ENCODE measurements at places on chromosomes 1 and 21.
A peak's percentile ranks its signal among the peaks of the same experiment; 100 is the strongest.

GRCh38 chr1:38727684-38728584 is 131.6 kb downstream of the RRAGC start:
- H3K27me3 ChIP-seq: no peaks in the 10 kb centered on the region
- no peak overlapping the region for H3K27ac ChIP-seq
- H3K4me1 ChIP-seq: no peaks in the 10 kb centered on the region
- no peaks in the 10 kb centered on the region for H3K36me3 ChIP-seq

- H3K27me3 ChIP-seq: peaks cover 27% of the 10 kb centered on the region
- no peaks in the 10 kb centered on the region for H3K36me3 ChIP-seq
- no peak overlapping the region for H3K27ac ChIP-seq
- peaks cover 10% of the 10 kb centered on the region for H3K4me1 ChIP-seq
- H3K4me3 ChIP-seq: peak overlapping the region; percentile 69
Observed at GRCh38 chr1:16612332-16613172, 812 bp downstream of the NBPF1 start.

- no peaks in the 10 kb centered on the region for H3K36me3 ChIP-seq
- no peak for DNase-seq
- H3K4me1 ChIP-seq: no peaks in the 10 kb centered on the region
- peaks cover 7% of the 10 kb centered on the region for H3K27me3 ChIP-seq
- no peak overlapping the region for H3K27ac ChIP-seq
Observed at GRCh38 chr21:40689840-40690360, 157.1 kb downstream of the DSCAM start.

GRCh38 chr1:229305392-229305791 is 34.5 kb downstream of the RAB4A start:
- no peaks in the 10 kb centered on the region for H3K27me3 ChIP-seq
- DNase-seq: no peak
- H3K36me3 ChIP-seq: peaks cover 8% of the 10 kb centered on the region
- H3K27ac ChIP-seq: no peak overlapping the region

DNA sequence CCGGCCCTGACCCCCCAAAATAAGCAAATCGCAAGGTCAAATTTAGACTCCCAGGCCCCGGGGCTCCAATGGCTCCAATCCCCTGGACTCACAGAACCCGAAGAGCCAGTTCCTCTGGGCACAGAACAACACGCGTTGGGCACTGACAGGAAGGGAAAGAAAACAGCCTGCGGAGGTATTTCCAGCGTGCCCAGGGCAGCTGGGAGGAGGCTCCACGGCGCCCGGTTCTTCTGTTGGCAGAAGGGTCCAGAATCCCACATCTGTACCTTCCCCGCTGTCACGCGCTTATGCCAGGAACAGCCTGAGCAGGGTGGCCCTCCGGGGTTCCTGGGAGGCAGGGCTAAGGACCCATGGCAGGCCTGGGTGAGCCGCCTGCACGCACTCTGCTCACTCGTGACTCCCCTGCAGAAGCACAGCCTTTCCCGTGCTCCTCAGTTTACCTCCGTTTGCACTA is 85.5 kb downstream of the RIPK4 start:
- H3K4me1 ChIP-seq: no peaks in the 10 kb centered on the region
- H3K36me3 ChIP-seq: no peaks in the 10 kb centered on the region
- H3K27me3 ChIP-seq: peaks cover 81% of the 10 kb centered on the region

- no peaks in the 10 kb centered on the region for H3K4me1 ChIP-seq
- H3K27me3 ChIP-seq: peaks cover 86% of the 10 kb centered on the region
Observed at GRCh38 chr1:7343882-7344281, 427.2 kb upstream of the VAMP3 start.

DNA sequence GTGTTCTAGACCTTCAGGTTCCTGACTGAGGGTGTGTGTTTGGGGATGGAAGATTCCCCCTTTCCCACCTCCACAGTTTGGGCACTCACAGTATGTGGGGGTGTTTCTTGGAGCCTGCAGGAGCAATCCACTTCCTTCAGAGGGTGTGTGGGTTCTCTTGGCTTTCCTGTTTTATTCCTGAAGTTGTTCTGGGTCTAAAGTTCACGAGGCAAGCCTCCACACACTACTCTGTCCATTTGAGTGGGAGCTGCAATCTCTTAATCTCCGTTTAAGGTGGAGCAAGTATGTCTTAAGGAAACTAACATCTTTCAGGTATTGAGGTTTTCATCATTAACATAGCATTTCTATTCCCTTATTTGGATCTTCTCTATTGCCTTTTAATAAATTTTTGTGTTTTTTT is 141.8 kb downstream of the TENT5C start:
- no peaks in the 10 kb centered on the region for H3K36me3 ChIP-seq
- DNase-seq: no peak
- H3K27ac ChIP-seq: no peak overlapping the region
- H3K4me1 ChIP-seq: no peaks in the 10 kb centered on the region
- H3K27me3 ChIP-seq: no peaks in the 10 kb centered on the region

GRCh38 chr1:12015001-12015491 is 4.3 kb upstream of the MIIP start:
- no peaks in the 10 kb centered on the region for H3K4me1 ChIP-seq
- DNase-seq: no peak
- no peaks in the 10 kb centered on the region for H3K27me3 ChIP-seq
- H3K27ac ChIP-seq: no peak overlapping the region
- H3K36me3 ChIP-seq: no peaks in the 10 kb centered on the region
- H3K4me3 ChIP-seq: no peak overlapping the region

- no peak for DNase-seq
- H3K27ac ChIP-seq: no peak overlapping the region
- no peak overlapping the region for H3K4me3 ChIP-seq
Observed at GRCh38 chr1:117046781-117047180, 13.3 kb upstream of the TTF2 start.

GRCh38 chr1:20551945-20552727 is at the start of gene FAM43B:
Gene FAM43B, plus strand, starts transcription at chr1:20552573. Its CDS starts 401 bp downstream, at chr1:20552974.
- H3K36me3 ChIP-seq: no peaks in the 10 kb centered on the region
- H3K27me3 ChIP-seq: peaks cover 88% of the 10 kb centered on the region
- no peaks in the 10 kb centered on the region for H3K4me1 ChIP-seq
- H3K27ac ChIP-seq: no peak within 1 kb of the TSS
- H3K4me3 ChIP-seq: no peak within 1 kb of the TSS
- DNase-seq: no peak

DNA sequence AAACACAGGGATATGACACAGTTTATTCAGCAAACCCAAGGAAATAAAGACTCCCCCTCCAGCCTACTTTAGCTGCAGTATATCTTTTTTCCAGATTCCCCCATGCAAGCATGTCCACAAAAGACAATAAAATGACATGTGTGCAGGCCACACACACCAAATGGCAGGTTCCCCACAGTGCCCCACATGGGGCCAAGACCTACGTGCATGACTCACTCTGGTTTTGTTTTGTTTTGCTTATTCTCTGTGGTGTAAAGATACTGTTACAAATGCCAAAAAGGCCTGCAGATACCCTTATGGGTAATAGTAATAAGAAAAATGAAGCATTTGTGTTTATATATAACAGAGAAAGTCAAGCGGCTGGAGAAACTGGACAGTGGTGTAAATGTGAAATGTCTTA is 71.6 kb downstream of the RD3 start:
- H3K4me1 ChIP-seq: peaks cover 21% of the 10 kb centered on the region
- DNase-seq: no peak
- H3K27me3 ChIP-seq: no peaks in the 10 kb centered on the region
- no peak overlapping the region for H3K4me3 ChIP-seq

GRCh38 chr1:153365696-153366095 is 8.0 kb downstream of the S100A9 start:
- H3K36me3 ChIP-seq: no peaks in the 10 kb centered on the region
- H3K4me3 ChIP-seq: no peak overlapping the region

- H3K4me3 ChIP-seq: no peak overlapping the region
- no peak overlapping the region for H3K27ac ChIP-seq
- no peaks in the 10 kb centered on the region for H3K36me3 ChIP-seq
- no peaks in the 10 kb centered on the region for H3K4me1 ChIP-seq
- H3K27me3 ChIP-seq: peaks cover 59% of the 10 kb centered on the region
Observed at GRCh38 chr1:1283821-1284220, 3.6 kb downstream of the SCNN1D start.

DNA sequence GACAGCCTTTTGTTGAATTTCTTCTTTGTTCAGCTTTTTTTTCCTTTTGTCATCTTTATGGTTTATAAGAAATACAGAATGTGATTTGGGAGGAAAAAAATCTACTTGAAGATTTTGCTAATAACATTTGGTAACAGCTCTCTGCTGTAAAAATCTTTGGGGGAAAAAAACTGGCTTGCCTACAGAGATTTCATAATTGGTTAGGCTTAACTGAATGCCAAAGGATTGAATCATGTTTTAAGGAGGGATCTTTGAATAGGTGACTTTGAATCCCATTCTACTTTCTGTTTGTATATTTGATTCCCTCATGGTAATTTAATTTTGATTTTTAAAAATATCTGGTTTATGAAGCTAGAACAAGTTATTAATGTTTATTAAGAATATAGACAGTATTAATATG is 3.2 kb downstream of the BTF3L4 start:
- no peak for DNase-seq
- peaks cover 16% of the 10 kb centered on the region for H3K4me1 ChIP-seq
- H3K27me3 ChIP-seq: no peaks in the 10 kb centered on the region

GRCh38 chr1:28965271-28965870 is 51.0 kb downstream of the EPB41 start:
- no peaks in the 10 kb centered on the region for H3K4me1 ChIP-seq
- no peaks in the 10 kb centered on the region for H3K27me3 ChIP-seq
- no peak overlapping the region for H3K27ac ChIP-seq
- H3K36me3 ChIP-seq: no peaks in the 10 kb centered on the region
- H3K4me3 ChIP-seq: no peak overlapping the region

- H3K36me3 ChIP-seq: no peaks in the 10 kb centered on the region
- H3K4me3 ChIP-seq: peak overlapping the region; percentile 54
- no peaks in the 10 kb centered on the region for H3K27me3 ChIP-seq
- H3K27ac ChIP-seq: peak overlapping the region; percentile 91
Observed at GRCh38 chr1:200867018-200867811, 5.6 kb upstream of the GPR25 start.

GRCh38 chr1:107444302-107444701 is 303.5 kb downstream of the NTNG1 start:
- no peaks in the 10 kb centered on the region for H3K36me3 ChIP-seq
- no peak overlapping the region for H3K27ac ChIP-seq
- H3K4me3 ChIP-seq: no peak overlapping the region
- no peak for DNase-seq
- no peaks in the 10 kb centered on the region for H3K27me3 ChIP-seq

DNA sequence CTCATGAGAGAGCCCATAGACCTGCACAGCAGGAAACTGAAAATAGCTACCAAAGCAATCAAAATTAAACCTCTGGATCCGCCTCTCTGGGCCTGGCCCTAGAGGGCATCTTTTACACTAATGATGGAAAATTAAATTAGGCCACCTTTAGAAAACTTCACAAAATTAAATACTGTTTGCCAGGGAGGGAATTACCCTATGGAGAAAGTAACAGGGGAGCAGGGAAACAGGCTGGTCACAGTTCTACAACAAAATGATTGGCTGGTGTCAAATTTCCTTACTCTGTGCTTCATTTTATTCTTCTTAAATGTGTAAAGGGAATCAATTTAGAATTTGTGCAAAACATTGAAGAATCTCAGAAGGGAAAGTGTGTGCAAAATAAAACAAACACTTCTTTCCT is 62.4 kb downstream of the SPATA46 start:
- H3K27me3 ChIP-seq: no peaks in the 10 kb centered on the region
- H3K36me3 ChIP-seq: no peaks in the 10 kb centered on the region
- no peak for DNase-seq

GRCh38 chr1:165632491-165632890 is 1.5 kb downstream of the MGST3 start:
- DNase-seq: no peak
- no peaks in the 10 kb centered on the region for H3K27me3 ChIP-seq
- H3K36me3 ChIP-seq: no peaks in the 10 kb centered on the region
- peaks cover 5% of the 10 kb centered on the region for H3K4me1 ChIP-seq

- H3K27ac ChIP-seq: no peak overlapping the region
- H3K4me3 ChIP-seq: no peak overlapping the region
- DNase-seq: no peak
- H3K4me1 ChIP-seq: no peaks in the 10 kb centered on the region
Observed at GRCh38 chr1:172460177-172460576, 16.3 kb upstream of the PIGC start.

- H3K36me3 ChIP-seq: no peaks in the 10 kb centered on the region
- peaks cover 95% of the 10 kb centered on the region for H3K27me3 ChIP-seq
- DNase-seq: no peak
- no peaks in the 10 kb centered on the region for H3K4me1 ChIP-seq
Observed at GRCh38 chr1:29786195-29786594, 549.9 kb downstream of the PTPRU start.

GRCh38 chr1:93172778-93173177 is 7.4 kb downstream of the TMED5 start:
- no peak overlapping the region for H3K27ac ChIP-seq
- no peaks in the 10 kb centered on the region for H3K4me1 ChIP-seq
- no peak overlapping the region for H3K4me3 ChIP-seq
- DNase-seq: no peak
- H3K36me3 ChIP-seq: no peaks in the 10 kb centered on the region

DNA sequence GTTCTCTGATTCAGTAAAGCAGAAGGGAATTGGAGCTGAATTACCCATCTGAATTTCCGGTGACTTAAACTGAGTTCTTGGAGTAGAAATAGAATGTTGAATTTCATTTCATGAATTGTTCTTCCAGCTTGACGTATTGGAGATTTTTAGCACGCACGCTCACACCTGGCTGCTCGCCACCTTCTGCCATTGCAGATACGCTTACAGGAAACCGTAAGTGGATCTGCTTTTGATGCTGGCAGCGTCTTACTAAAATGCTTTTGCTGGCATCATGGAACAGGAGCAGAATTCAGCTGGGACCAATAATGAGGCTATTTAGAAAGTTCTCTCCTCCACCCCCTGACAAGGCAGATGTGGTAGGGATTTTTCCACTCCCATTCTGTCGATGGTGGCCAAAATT is 17.7 kb upstream of the ELAVL4 start:
- H3K36me3 ChIP-seq: no peaks in the 10 kb centered on the region
- H3K27ac ChIP-seq: no peak overlapping the region
- no peak for DNase-seq
- H3K27me3 ChIP-seq: no peaks in the 10 kb centered on the region
- no peaks in the 10 kb centered on the region for H3K4me1 ChIP-seq

DNA sequence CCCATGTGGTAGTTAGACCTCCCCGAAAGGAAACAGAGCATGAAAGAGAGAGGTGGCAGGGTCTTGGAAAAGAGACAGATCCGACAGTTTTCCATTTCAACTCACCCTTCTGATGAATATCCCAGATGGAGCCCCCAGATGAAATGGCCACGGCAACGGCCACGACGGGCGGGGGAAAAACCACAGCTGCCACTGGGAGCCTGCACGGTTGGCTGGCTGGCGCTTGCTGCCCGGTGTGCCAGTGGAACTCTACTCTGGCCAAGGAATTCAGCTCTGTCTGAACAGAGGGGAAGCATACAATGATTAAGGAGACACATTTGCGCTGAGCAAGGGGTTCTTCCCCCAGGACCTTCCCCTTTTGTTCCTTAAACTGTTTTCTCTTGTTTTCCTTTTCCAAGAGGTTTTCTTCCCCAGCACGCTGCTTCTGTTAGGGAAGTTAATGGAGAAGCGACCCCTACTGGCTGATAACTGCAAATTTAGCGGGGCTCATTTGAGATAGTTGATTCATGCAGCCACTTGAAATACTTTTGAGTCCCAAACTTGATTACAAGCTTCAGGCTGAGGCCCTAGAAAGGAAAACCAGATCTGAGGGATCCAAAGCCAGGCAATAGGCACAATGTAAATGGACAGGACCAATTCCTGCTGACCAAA is 1122.5 kb downstream of the NCAM2 start:
- no peaks in the 10 kb centered on the region for H3K27me3 ChIP-seq
- no peak overlapping the region for H3K27ac ChIP-seq
- H3K36me3 ChIP-seq: no peaks in the 10 kb centered on the region
- H3K4me1 ChIP-seq: no peaks in the 10 kb centered on the region
- DNase-seq: no peak
- H3K4me3 ChIP-seq: no peak overlapping the region

- no peak overlapping the region for H3K27ac ChIP-seq
- no peaks in the 10 kb centered on the region for H3K36me3 ChIP-seq
- H3K27me3 ChIP-seq: no peaks in the 10 kb centered on the region
- no peaks in the 10 kb centered on the region for H3K4me1 ChIP-seq
- DNase-seq: no peak
- no peak overlapping the region for H3K4me3 ChIP-seq
Observed at GRCh38 chr1:35854989-35855700, 27.9 kb upstream of the AGO1 start.

All from MM.1S (cell line).